ENCODE measurements at places on chromosomes 13 and 19.

DNA sequence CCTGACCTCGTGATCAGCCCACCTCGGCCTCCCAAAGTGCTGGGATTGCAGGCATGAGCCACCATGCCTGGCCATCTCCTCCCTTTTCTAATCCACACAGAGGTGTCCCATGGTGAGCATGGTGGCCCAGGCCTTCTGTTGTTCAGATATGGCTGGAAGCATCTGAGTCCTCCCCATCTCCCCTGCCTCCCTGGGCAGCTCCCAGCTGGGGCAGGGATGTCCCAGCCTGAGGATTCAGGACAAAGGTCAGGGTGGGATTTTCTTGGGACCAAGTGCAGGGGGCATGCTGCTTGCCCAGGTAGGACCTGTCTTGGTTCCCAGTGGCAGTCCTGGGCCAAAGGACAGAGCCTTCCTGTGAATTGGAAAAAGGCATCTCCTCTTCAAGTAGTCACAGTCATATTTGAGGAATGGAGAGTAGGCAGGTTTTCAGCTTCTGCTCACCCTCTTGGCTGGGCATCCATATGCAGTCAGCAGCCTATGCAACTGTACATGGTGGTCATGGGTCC, 10.8 kb downstream of the ADGRE2 start:
- DNase-seq: no peak

DNA sequence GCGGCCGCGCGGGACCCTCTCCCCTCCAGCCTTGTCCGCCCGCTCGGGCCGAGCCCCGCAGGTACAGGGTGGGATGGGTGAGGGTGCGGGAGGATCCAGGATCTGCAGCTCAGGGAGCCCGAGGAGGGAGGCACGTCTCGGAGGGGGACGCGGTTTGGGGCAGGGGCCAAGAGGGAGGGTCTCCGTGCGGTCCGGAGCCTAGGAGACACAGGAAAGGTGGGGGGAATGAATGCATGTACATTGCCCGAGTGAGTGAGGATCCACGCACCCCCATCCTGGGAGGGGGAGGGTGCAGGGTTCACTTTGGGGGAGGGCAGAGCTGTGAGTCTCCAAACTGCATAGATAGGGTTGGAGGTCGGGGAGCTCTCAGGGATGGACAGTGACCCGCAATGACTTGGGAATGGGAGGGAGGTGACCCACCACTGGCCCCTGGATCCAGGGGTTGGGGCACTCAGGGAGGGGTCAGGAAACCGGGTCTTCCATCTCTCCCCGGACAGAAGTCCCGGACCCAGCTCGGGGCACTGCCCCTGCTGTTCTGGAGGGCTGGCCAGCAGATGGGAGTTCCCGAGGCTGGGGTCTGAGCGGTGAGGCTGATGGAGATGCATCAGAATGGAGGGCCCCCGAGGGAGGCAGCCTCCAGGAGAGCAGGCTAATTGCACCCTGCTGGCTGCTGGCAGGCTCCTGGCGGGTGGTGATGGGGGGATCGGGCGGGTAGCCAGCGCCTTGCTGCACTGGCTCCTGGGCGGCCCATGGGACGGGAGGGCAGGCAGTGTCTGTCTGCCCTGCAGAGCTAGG, 547 bp downstream of the KCNN1 start:
- DNase-seq: no peak

- no peak for DNase-seq
Observed at GRCh38 chr19:48961673-48962028, 3.5 kb upstream of the FTL start.

- no peak for DNase-seq
Observed at GRCh38 chr13:113620036-113620796, 35.7 kb downstream of the TFDP1 start.

- no peak for DNase-seq
Observed at GRCh38 chr13:107233541-107233940, 665.6 kb upstream of the ARGLU1 start.

GRCh38 chr19:35135389-35135909, 590 bp upstream of the LGI4 start:
- DNase-seq: peak; percentile 16

DNA sequence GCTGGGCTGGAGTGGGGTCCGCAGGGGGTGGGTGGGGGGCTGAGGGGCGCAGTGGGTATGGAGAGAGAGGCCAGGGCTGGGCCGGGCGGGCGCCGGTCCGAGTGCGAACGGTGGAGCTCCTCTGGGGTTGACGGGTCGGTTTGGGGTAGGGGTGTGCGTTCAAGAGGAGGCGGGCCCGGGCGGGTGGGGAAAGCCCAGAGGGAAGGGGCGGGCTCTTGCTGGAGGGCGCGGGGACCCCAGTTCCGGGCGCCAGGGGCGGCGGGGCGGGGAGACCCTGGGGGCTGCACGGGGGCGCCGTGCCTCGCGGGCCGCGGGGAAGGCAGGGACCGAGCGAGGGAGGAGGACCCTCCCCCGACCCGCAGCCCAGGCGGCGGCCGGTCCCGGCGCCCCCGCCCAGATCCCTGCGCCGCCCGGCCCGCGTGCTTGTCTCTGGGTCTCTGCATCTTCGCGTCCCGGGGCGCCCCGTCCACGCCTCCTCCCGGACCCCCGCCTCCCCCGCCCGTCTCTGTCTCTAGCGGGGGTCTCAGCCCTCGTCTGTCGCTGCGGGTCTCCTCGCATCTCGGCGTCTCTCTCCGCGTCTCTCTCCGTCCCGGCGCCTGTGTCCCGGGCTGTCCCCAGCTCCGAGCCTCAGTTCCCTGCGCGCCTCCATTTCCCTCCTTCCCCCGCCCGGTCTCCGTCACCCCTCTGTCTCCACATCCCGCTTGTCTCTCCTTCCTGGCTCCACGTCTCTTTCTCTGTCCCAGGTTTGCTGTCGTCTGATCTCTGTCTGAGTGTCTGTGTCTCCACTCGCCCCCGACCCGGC, 8.3 kb upstream of the SHISA7 start:
- peak; percentile 14 for DNase-seq

DNA sequence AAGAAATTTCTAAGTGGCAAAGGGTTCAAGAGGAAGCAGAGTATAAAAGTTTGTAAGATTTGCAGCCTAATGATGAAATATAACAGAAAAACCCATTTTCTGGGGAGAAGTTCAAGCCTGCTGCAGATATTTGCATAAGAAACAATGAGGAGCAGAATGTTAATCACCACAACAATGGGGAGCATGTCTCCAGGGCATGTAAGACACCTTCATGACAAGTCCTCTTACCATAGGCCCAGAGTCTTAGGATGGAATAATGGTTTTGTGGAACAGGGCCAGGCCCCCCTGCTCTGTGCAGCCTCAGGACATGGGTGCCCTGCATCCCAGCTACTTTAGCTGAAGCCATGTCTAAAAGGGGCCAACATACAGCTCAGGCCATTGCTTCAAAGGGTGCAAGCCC, 809.0 kb upstream of the SLITRK5 start:
- no peak for DNase-seq

- no peak for DNase-seq
Observed at GRCh38 chr13:38223089-38223488, 126.6 kb upstream of the UFM1 start.

DNA sequence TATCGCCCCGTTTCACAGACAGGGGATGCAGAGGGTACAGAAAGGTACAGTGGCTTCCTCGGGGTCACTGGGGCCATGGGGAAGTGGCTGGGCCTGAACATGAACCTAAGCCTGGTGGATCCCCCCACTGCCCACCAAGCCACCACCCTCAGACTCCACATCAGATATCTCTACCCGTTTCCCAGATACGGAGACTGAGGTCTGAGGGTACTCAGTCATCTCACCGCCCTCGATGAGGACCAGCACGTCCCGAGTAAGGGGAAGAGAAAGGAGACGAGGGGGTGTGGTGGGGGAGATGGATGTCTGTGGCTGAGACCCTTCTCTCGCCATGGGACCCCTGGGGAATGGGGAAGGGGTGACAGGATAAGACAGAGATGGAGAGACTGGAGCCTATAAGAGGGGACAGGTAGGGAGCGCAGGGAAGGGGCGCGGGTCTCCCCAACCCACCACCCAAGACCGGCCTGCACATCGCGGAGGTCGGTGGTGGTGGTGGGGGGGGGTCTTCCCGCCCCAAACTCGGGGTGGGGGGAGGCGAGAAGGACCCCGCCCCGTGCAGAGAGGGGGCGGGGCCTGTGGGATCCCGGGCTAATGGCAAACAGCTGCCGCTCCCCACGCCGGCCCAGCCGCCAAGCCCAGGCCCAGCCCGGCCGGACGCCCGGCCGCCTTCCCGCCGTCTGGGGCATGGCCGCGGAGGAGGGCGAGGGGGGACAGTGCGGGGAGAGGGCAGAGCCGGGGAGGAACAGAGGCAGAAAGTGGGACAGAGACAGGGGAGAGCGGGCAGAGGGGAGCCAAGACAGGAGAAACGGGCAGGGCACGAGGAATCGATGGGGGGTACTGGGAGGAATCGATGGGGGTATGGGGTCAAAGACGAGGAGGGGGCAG, 698 bp downstream of the KANK2 start:
- no peak for DNase-seq

GRCh38 chr13:34721631-34722595, 220.2 kb upstream of the NBEA start:
- DNase-seq: no peak

- no peak for DNase-seq
Observed at GRCh38 chr19:18227781-18228271, 1.6 kb upstream of the PDE4C start.

- no peak for DNase-seq
Observed at GRCh38 chr13:51644654-51645053, 60.4 kb downstream of the WDFY2 start.

GRCh38 chr13:28356561-28357021, 138.3 kb downstream of the FLT1 start:
- no peak for DNase-seq

Data from stimulated activated naive CD4-positive, alpha-beta T cell (primary cell).